ENCODE measurements at places on chromosomes 6 and 20.

GRCh38 chr6:18416341-18416679 lies 29.2 kb downstream of the RNF144B start:
- no peaks in the 10 kb centered on the region for H3K4me1 ChIP-seq
- DNase-seq = no peak
- H3K27ac ChIP-seq = no peak overlapping the region
- no peaks in the 10 kb centered on the region for H3K36me3 ChIP-seq
- no peaks in the 10 kb centered on the region for H3K27me3 ChIP-seq
- H3K4me3 ChIP-seq = no peak overlapping the region

GRCh38 chr6:26028746-26029569 lies 58.3 kb upstream of the HFE start:
- H3K27me3 ChIP-seq = no peaks in the 10 kb centered on the region
- no peak for DNase-seq
- peaks cover 23% of the 10 kb centered on the region for H3K4me1 ChIP-seq
- H3K27ac ChIP-seq = peak overlapping the region; percentile 86

- DNase-seq = no peak
- H3K36me3 ChIP-seq = no peaks in the 10 kb centered on the region
- H3K27ac ChIP-seq = no peak overlapping the region
- H3K4me1 ChIP-seq = no peaks in the 10 kb centered on the region
- H3K27me3 ChIP-seq = no peaks in the 10 kb centered on the region
These were observed 418.7 kb downstream of the PREX1 start for GRCh38 chr20:48409055-48409615.

DNA sequence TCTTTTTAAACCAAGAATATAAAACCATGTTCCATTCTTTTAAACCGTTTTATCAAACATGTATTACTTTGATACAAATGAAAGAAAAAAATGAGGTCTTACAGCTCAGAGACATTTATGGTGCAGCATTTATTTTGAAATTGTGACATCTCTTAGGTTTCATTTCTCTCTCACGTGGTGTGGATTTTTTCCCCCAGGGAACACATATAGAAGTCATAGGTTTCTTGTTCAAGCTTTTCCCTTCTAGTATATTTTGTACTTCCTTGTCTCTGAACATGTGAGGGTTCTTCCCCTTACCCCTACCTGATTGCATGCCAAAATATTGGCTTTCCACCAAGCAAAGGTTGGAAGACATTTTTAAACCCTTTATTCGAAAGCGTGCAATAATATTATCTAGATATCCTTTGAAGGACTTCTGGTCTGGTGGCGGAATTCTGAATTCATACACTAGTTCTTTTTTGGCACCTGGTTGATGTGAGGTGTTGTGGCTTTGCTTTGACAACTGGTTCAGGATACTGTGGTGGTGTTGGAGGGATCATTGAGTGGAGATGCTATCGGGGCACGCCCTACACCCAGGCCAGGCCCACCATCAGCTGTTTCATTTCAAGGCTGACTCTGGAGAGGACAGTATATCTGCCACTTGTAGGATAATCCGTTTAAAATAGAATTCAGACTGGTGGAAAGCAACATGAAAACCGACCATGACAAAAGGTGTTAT lies 5.6 kb upstream of the FAM50B start:
- peaks cover 4% of the 10 kb centered on the region for H3K4me1 ChIP-seq
- DNase-seq = no peak
- no peak overlapping the region for H3K27ac ChIP-seq
- no peak overlapping the region for H3K4me3 ChIP-seq
- H3K36me3 ChIP-seq = no peaks in the 10 kb centered on the region

DNA sequence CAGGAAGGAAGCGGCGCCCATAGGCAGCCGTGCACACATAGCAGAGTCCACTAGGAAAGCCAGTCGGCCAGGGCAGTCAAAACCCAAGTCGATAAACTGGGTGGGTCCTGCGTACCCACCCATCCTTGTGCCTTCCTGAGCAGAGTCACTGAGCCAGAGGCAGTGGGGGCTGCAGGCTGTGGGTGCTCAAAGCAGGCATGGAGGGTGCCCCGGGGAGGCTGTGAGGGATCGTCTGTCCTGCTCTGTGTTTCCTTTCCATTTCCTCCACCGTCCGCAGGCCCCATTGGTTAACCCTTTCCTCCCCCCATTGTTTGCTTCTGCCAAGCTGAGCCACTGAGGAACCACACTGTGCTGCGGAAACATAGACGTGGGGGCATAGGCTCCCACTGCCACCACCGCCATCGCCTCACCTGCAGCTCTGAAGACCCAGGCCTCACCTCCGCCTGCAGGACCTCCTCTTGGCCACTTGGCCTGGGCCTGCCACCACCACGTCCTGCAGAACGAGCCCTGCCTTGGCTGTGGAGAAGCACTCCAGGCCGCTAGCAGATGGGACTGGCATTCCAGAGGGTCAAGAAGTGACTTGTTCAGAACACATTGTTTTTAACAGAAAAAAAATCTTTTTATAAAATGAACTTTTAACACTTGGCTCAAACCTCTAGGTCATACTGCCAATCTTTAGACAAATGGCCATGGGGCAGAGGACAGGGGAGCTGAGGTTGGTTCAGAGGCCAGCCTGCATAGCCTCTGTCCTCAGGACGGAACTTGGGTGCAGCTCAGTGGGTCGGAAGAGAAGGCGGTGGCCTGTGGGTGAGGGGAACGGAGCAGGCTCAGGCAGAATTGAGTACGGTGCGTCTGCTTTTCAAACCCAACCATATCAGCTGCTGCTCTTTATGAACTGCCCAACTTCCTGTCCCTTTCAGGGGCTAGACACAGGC lies 52.6 kb downstream of the TCP11 start:
- no peak for DNase-seq
- no peak overlapping the region for H3K27ac ChIP-seq
- no peaks in the 10 kb centered on the region for H3K27me3 ChIP-seq

- H3K4me1 ChIP-seq = no peaks in the 10 kb centered on the region
- H3K4me3 ChIP-seq = no peak overlapping the region
- H3K27ac ChIP-seq = no peak overlapping the region
These were observed 710.0 kb downstream of the QKI start for GRCh38 chr6:164124473-164124872.

- H3K36me3 ChIP-seq = no peaks in the 10 kb centered on the region
- peaks cover 16% of the 10 kb centered on the region for H3K4me1 ChIP-seq
- no peak overlapping the region for H3K27ac ChIP-seq
- no peak overlapping the region for H3K4me3 ChIP-seq
These were observed 154.9 kb upstream of the BEND6 start for GRCh38 chr6:56799989-56800388.

DNA sequence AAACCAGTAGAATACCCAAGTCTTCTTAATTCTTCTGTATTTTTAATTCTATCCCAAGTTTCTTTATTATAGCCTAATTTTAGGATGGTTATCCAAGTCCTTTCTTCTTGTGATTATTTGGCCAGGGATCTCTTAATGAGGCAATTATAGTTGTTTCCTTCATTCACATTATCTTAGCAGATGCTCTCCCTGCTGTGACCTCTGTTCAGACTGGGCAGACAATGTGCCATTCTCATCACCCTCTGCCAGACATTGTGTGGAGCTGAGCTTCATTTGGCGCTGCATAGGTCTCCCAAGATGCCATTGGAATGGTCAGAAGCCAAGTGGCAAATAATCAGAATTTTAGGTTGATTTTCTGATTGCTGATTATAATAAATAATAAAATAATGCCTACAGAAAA lies 79.4 kb downstream of the LIN28B start:
- no peaks in the 10 kb centered on the region for H3K27me3 ChIP-seq
- peaks cover 5% of the 10 kb centered on the region for H3K36me3 ChIP-seq

DNA sequence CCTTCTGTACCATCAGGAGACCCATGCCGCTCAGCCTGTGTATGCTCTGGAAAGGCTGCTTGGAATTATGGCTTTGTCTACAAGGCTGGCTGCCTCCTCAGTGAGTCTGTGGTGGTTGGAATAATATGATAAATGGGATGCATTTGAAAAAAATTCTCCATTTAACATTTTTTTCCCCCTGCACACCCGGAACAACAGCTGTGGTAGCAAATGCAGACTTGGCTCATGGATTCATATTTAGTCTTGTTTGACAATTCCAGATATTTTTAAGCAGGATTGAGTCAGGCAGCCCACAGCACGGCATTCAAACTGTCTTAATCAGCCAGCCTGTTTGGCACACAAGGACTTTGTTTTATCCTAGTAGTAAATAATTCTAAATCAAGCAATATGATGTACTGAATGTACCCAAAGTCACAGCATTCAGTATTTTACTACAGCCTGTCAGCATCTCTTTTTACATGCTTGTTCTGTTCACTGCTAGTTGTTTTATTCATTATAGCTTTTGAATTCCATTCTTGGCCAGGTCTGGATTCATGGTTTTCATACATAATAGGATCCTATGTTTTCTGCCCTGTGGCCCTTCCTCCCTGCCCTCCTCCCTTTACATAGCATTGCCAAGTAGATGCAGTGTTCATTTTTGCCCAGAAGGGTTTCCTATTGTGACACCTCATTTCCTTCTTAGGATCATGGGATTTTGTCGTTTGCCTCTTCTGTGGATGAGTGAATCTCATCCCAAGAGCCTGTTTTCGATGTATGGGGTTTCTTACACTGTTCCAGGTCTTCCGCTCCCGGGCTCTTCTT lies 68.1 kb downstream of the LRRC1 start:
- H3K4me3 ChIP-seq = no peak overlapping the region
- H3K36me3 ChIP-seq = no peaks in the 10 kb centered on the region
- no peak for DNase-seq
- no peaks in the 10 kb centered on the region for H3K27me3 ChIP-seq
- peaks cover 9% of the 10 kb centered on the region for H3K4me1 ChIP-seq

- H3K27me3 ChIP-seq = no peaks in the 10 kb centered on the region
- H3K36me3 ChIP-seq = no peaks in the 10 kb centered on the region
- H3K4me3 ChIP-seq = no peak overlapping the region
- DNase-seq = no peak
- H3K27ac ChIP-seq = no peak overlapping the region
- H3K4me1 ChIP-seq = peaks cover 6% of the 10 kb centered on the region
These were observed 93.7 kb downstream of the ZFAND3 start for GRCh38 chr6:37913210-37913609.

DNA sequence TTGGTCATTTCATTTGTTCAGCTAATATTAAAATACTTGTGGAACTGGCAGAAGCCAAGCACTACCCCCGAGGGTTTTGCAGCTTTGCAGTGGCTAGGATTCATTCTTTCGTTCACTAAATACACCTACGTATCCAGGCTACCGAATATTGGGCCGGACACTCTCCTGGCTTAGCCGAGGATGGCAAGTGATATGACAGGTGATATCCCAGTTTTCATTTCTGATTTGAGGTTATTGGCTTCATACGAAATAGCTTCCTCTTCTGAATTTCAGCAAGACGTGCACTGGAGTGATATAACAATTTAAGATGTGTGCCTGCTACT lies 536 bp upstream of the MTFR2 start:
- H3K4me3 ChIP-seq = peak overlapping the region; percentile 46
- H3K36me3 ChIP-seq = no peaks in the 10 kb centered on the region
- no peak for DNase-seq
- no peaks in the 10 kb centered on the region for H3K4me1 ChIP-seq
- no peaks in the 10 kb centered on the region for H3K27me3 ChIP-seq

DNA sequence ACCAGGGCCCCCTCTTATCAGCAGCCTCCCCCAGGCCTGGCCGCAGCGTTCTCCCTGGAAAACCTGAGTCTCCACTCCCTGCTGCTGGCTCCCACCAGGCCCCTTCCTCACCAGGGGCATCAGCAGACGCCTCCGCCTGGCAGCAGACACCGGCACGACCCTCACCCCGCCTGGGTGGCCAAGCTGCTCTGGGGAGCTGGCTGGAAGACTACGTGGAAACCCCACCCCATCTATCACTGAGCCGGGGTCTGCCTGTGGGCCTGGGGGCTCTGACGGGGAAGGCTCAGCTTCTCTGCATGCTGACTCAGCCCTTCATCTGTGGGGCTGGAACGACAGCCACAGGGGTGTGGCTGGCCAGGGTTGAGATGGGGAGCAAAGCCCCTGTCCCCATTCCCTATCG lies 19.1 kb upstream of the RBBP8NL start:
- H3K36me3 ChIP-seq = no peaks in the 10 kb centered on the region
- DNase-seq = no peak
- H3K27me3 ChIP-seq = no peaks in the 10 kb centered on the region
- H3K4me3 ChIP-seq = no peak overlapping the region
- no peak overlapping the region for H3K27ac ChIP-seq

DNA sequence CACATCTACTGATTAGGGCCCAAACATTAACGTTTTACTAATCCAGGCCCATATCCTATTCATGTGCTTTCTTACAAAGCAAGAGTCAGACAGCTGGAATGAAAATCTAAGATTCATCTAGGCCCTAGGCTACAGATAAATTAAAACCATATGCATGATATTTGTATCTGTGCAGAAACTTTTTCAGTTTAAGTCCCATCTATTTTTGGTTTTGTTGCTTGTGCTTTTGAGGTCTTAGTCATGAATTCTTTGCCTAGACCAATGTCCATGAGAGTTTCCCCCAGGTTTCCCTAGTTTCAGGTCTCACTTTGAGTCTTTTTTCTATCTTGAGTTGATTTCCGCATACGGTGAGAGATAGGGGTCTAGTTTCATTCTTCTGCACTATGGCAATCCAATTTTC lies 20.2 kb downstream of the ADNP start:
- no peak for DNase-seq
- H3K4me1 ChIP-seq = peaks cover 33% of the 10 kb centered on the region
- H3K4me3 ChIP-seq = no peak overlapping the region
- H3K27ac ChIP-seq = peak overlapping the region; percentile 39
- H3K27me3 ChIP-seq = no peaks in the 10 kb centered on the region

DNA sequence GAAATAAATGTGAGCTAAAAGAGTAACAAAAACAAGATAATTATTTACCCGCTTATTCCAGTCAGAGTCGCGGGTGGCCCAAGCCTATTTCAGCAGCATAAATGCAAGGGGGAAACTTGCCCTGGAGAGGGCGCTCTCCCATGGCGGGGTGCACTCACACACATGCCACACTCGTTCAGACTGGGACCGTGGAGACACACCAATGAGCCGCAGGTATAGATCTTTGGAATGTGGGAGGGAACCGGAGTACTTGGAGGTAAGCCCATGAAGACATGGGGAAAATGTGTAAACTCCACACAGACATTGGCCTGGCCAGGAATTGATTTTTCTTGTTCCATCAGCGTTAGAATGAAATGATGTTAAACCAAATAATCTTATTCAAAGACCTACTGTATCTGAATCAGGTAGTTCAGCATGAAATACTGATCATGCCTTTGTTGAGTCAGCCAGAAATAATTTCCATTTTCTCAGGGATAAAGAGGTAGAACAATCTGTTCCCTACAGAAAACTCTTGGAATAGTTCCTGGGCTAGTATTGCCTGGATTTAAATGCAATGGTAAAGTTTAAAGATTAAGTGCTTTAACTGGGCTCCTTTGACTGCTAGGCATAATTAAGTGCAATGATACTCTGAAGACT lies 191.5 kb downstream of the MCHR2 start:
- H3K27me3 ChIP-seq = no peaks in the 10 kb centered on the region
- H3K4me3 ChIP-seq = no peak overlapping the region
- no peaks in the 10 kb centered on the region for H3K4me1 ChIP-seq
- no peak overlapping the region for H3K27ac ChIP-seq
- no peak for DNase-seq
- H3K36me3 ChIP-seq = no peaks in the 10 kb centered on the region

- H3K27ac ChIP-seq = no peak overlapping the region
- H3K4me3 ChIP-seq = no peak overlapping the region
- H3K36me3 ChIP-seq = no peaks in the 10 kb centered on the region
- peaks cover 6% of the 10 kb centered on the region for H3K4me1 ChIP-seq
These were observed 294.2 kb upstream of the JARID2 start for GRCh38 chr6:14951704-14952103.
